Stimulated activated CD8-positive, alpha-beta memory T cell treated with anti-CD3 and anti-CD28 coated beads, Interleukin-4, amount 100 ng/mL, for 4 hours (primary cell): ENCODE measurements at places on chromosomes 7 and 10.

- no peak for DNase-seq
Observed at GRCh38 chr10:62011558-62011957, 110.1 kb downstream of the ARID5B start.

DNA sequence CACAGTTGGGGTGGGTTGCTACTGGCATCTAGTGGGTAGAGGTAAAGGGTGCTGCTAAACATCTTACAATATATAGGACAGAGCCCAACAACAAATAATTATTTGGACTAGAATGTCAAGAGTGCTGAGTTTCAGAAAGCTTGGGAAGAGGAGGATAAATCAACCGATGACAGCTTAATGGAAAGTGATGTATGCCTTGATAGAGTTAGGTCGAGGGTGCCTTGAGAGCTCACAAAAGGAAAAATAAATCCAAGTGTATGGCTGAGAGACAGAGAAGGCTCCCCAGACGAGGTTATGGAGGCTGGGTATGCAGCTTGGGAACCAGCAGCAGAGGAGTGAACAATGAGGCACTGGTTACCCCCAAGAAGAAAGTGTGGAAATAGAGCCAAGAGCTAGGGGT lies 211.1 kb downstream of the HDAC9 start:
- DNase-seq = no peak

- no peak for DNase-seq
Observed at GRCh38 chr7:114806590-114807162, 115.2 kb upstream of the MDFIC start.

DNA sequence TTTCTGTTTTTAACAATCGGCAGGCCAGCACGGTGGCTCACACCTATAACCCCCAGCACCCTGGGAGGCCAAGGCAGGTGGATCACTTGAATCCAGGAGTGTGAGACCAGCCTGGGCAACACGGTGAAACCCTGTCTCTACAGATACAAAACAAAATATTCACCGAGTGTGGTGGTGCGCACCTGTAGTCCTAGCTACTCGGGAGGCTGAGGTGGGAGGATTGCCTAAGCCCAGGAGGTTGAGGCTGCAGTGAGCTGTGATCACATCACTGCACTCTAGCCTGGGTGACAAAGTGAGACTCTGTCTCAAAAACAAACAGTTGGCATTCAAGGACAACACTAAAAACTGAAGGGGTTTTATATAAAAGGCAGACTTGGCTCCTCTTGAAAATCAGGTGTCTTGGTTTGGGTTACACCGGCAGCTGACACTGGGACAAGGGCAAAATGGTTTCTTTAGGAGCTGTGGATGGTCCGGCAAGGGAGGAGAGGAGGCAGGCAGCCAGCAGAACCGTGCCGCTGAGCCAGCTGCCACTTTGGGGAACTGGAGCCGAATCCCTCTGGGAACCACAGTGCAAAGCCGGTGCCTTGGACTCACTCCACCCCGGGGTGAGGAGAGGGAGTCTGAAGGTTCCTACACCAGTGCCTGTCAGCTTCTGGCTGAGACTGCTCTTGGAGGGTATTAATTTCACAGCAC lies 52.6 kb downstream of the CHST3 start:
- no peak for DNase-seq

DNA sequence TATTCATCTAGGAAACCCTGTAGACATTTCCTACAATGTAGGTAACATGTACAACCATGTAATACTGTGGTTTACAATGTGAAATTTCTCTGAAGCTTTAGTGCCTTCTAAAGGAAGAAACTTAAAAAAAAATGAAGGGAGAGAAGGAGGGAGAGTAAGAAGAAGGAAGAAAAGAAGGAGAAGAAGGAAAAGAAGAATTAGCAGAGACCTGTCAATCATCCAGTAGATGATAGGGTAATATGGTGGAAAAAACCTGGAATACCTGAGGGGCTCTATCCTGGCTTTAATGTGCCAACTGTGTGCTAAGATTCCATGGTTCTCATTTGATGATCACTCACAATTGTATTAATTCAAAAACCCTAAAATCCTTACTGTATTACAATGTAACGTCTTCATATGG lies 2.6 kb upstream of the LRRN3 start:
- DNase-seq = no peak

DNA sequence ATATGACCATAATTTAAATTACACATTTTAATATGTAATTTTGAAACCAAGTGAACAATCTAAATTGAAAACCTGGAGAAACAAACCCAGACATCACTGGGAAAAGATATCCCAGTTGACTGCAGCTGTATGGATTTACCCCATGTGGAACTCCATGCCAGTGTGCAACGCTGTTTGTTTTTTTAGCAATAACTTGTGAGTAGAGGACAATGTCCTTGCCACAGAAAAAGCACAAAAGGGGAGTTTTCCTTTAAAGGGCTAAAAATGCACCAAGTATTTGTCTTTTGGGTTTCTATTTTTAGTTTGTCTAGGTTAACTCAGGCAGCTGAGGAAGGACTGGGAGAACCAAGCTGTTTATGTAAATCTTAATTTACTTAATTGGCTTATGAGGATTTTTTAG lies 15.1 kb upstream of the COL17A1 start:
- no peak for DNase-seq

- no peak for DNase-seq
Observed at GRCh38 chr7:55515569-55516279, 56.6 kb downstream of the VOPP1 start.

- DNase-seq = no peak
Observed at GRCh38 chr7:117014673-117015133, 61.4 kb downstream of the ST7 start.

- no peak for DNase-seq
Observed at GRCh38 chr7:45066409-45066808, 22.4 kb downstream of the NACAD start.

DNA sequence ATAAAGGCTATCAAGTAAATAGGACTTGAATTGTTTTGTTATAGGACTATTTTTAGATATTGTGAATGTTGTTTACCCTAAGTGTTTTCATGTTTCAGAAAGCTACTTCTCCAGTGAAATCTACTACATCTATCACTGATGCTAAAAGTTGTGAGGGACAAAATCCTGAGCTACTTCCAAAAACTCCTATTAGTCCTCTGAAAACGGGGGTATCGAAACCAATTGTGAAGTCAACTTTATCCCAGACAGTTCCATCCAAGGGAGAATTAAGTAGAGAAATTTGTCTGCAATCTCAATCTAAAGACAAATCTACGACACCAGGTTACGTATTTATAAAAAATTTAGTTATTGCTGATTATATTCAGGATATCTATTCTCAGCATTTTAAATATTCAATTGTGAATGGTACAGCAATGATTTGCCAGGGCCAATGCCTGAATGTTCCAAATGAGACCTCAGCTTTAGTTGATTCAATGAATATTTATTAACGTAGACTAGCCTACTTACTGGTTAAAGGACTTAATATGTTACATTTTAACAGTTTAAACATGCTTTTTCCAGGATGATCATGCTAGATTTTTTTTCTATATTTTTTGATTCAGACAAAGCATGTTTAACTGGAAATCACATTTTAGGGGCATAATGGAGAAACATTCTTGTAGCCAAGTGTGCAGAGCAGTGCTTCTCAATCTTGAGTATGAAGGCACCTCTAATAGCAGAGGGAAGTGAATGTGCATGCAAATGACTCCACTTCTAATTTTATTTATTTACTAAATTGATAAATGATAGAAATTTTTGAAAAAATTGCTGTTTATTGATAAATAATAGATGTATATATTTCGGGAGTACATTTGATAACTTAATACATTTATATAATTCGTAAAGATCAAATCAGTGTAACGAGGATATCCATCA lies 18.2 kb downstream of the ANLN start:
- no peak for DNase-seq

DNA sequence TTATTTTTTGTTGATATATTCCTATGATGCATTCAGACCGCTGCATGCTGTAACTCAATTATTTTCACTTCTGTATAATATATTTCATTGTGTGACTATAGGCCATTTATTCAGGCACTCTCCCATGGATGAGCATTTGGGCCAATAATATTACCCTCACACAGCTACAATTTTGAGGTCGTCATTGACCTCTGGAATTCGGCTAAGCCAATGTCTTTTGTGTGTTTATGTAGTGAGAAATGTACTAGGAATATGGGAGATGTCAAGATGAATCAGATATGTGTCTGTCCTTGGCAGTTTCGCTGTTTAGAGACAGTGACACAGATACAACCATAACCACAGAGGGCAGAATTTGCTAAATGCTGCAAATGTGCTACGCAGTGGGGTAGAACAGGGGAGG lies 474.2 kb downstream of the ADRA2A start:
- DNase-seq = no peak

DNA sequence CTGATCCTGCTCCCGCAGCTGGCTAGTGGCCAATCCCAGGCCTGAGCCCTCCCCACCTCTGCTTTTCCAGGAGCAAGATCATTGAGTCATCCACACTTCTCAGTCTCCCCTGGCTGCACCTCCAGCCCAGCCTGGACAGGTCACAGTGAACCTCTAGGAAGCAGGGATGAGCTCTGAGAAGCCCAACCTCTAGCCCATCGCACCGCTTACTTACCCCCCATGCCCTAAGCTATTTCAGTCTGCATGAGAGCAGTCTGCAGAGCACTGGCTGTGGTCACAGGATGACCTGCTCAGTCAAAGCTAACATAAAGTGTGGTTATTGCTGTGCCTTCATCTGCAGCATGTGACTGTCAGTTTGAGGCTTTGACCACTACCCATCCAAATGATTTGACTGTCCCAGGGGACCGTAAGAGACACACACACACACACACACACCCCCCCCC lies 129.2 kb downstream of the SORBS1 start:
- no peak for DNase-seq

- DNase-seq = peak; percentile 9
Observed at GRCh38 chr7:143884969-143885559, 16.9 kb downstream of the TCAF1 start.

- no peak for DNase-seq
Observed at GRCh38 chr10:106078895-106079576, 1085.5 kb downstream of the SORCS1 start.

DNA sequence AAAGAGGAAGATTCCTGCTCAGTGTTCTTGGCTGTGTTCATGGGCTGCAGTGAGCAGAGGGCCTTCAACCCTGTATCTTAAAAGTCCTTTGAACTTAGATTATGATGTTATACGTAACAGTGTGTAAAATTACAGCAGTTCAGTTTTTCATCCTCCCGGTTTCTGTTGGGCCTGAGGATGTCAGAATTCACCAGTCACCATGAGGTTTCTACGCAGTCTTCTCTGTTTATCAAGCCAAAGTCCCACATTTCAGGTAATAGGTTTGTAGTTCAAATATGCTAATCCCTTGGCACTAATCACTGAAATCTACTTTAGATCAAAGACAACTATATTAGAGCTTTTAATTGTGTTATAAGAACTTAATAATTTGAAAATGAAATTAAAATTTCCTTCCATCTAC lies 24.9 kb downstream of the PLEKHA8 start:
- no peak for DNase-seq
